ENCODE measurements at places on chromosomes 1 and 21.

DNA sequence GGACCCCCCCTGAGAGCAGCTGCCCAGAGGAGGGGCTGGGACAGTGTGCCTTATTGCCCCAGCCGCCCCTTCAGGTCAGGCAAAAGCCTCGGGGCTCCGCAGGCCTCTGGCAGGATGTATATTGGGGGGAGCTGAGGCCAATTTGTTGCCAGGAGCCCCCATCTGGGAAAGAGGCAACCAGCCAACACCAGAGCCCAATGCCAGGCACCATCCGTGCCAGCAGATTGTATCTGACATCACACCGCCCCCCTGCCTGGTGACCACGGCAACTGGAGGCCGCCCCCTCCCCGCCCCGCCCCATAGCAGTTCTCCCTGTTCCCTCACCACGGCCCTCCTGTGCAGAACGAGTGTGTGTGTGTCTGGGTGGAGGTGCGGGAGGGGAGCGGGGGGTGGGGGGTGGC is 3.6 kb upstream of the PLEKHG5 start:
- DNase-seq, result peak; percentile 32

GRCh38 chr21:28485301-28486022 is 507.2 kb downstream of the LTN1 start:
- peak; percentile 51 for DNase-seq

DNA sequence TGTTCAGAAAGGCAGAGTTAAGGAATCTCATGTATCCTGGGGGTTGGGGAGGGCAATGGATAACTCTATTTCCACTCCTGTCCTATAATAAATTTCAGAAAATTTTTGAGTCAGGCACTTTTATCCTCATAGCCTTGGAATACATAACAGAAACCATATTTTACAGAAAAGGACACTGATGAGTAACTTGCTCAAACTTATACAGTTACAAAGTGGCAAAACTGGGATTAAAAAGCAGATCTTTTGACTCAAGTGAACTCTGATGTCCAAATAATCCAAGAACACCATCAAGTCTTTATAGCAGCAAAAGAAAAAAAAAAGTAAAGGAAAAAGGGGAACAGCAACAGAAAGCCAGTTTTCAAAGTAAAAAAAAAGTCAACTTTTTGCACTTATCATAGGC is 36.9 kb downstream of the PHC2 start:
- no peak for DNase-seq

- peak; percentile 65 for DNase-seq
Measured at GRCh38 chr1:221451741-221452140, 290.1 kb downstream of the DUSP10 start.

- DNase-seq, result no peak
Measured at GRCh38 chr1:195241066-195241465, 1367.2 kb downstream of the KCNT2 start.

- DNase-seq, result no peak
Measured at GRCh38 chr1:182244451-182244850, 147.1 kb downstream of the GLUL start.

- no peak for DNase-seq
Measured at GRCh38 chr1:114118351-114118990, 35.2 kb downstream of the SYT6 start.

GRCh38 chr1:7432102-7432899 is 338.8 kb upstream of the VAMP3 start:
- DNase-seq, result no peak

GRCh38 chr1:28156821-28157220 is 19.7 kb downstream of the PTAFR start:
- DNase-seq, result no peak

DNA sequence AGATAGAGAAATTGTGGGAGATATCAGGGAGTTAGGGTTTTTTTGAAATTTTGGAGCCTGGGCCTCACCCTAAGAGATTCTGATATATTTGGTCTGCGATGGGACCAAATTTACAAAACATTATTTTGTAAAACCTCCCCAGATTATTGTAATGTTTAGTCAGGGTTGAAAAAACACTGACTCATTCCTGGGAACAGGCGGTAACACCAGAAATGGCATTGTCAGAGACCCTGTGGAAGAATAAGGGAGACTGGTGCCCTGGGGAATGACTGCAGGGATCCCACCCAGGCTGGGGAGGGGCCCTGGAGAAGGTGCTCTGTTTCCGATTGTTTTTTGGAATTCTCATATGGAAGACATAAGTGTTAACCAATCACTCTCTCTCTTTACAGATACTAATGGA is 13.1 kb upstream of the STRIP1 start:
- DNase-seq, result no peak

- no peak for DNase-seq
Measured at GRCh38 chr1:243363832-243364231, 108.0 kb downstream of the SDCCAG8 start.

DNA sequence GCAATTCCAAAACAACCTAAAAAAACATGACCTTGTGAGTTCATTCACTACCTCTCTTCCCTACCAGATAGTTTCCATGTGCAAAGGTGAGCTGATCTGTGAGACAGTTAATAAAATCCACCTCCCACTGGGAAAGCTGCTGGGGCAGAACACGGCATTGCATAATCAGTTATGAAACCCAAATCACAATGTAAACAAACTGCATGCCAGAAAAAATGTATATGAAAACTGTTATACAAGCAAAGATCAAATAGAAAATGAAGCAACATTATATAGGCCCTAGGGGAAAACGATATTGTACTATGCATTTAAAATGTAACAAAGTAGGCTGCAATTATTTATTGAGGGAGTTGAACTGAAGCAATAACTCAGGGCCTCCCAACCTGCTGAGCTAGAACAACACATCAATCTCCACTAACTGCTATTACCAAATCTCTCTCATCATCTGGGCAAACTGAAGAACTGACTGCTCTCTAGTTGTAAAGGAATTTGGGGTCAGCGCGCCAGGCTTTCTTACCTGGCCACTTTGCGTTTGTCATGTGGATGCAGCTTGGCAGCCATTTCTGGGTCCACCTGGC is 31.0 kb downstream of the TRIT1 start:
- peak; percentile 92 for DNase-seq

Data from epithelial cell of esophagus (primary cell).